ENCODE measurements at places on chromosomes 1 and 21.
A peak's percentile ranks its signal among the peaks of the same experiment; 100 is the strongest.

- DNase-seq, result no peak
These were observed 6.7 kb downstream of the ELF3 start for GRCh38 chr1:202016811-202017748.

DNA sequence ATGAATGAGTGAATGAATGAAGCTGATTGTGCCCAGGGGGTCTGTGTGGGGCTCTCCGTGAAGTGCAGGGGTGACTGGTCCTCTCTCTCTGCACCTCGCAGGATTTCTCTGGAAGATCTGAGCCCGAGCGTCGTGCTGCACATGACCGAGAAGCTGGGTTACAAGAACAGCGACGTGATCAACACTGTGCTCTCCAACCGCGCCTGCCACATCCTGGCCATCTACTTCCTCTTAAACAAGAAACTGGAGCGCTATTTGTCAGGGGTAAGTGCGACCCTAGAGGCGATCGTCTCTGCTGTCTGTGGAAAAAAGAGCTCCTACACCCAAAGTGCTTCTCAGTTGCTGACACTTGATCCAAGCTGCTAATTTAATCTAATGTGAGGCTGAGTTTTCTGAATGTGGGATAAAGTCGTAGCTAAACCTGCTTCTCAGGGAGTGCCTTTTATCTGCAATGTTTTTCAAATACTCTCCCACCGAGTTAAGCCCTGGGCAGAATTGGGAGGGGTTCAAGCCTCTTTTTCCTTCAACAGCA is 101.7 kb downstream of the HUNK start:
- DNase-seq, result no peak

- DNase-seq, result no peak
These were observed 105.9 kb downstream of the LAMC2 start for GRCh38 chr1:183291802-183292514.

DNA sequence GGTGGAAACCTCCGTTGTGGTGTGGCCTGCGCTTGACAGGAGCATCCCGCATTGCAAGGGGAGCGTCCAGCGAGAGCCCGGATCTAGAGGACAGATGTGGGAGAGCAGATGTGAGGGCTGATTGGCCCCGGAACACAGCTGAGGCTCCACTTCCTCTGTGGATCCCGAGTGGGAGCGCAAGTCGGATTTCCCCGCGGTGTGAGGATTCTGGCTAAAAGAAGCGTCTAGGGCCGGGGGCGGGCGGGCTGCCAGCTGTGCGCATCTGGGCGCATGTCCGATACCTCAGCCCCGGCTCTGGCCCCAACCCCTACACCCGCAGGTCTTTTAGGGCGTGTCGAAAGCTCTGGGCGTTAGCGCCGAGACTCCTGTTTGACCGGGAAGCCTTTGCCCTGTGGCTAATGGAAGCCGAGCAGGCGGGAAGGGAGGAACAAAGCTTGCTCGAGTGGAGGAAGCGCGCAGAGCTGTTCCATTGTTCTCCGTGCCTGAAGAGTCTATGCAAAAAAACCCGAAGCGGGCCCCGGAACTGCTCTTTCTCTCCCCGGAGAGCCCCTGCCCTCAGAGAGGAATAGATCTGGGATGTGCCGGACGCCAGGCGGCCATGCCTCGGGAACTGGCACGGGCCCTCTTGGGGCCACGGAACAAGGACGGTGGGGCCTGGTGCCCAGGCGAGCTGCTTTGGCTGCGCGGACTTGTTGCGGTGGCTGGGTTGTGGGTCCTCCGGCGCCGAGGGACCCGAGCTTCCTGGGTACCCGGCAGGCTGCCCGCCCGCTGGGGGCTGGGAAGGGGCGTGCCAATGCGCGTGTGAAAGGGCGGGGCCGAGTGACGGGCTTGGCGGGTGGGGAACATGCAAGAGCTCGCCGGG is 111.1 kb downstream of the NAV1 start:
- no peak for DNase-seq

DNA sequence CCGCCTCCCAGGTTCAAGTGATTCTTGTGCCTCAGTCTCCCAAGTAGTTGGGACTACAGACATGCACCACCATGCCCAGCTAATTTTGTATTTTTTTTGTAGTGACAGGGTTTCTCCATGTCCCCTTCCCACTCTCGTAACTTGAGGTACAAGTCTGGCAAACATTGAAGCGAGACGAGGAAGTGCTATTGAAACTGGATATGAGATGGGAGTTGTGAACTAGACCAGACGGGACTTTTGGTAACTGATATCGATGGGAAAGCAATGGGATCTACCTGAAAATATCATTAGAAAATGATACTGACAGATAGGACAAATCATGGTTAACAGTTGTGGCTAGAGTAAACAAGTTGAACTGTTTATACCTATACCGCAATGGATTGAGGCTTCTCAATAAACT is 95.2 kb upstream of the TRABD2B start:
- no peak for DNase-seq

- DNase-seq, result no peak
These were observed 25.6 kb downstream of the SAMSN1 start for GRCh38 chr21:14520535-14520934.

GRCh38 chr1:248417854-248418253 is 15.0 kb downstream of the OR2T1 start:
- no peak for DNase-seq

DNA sequence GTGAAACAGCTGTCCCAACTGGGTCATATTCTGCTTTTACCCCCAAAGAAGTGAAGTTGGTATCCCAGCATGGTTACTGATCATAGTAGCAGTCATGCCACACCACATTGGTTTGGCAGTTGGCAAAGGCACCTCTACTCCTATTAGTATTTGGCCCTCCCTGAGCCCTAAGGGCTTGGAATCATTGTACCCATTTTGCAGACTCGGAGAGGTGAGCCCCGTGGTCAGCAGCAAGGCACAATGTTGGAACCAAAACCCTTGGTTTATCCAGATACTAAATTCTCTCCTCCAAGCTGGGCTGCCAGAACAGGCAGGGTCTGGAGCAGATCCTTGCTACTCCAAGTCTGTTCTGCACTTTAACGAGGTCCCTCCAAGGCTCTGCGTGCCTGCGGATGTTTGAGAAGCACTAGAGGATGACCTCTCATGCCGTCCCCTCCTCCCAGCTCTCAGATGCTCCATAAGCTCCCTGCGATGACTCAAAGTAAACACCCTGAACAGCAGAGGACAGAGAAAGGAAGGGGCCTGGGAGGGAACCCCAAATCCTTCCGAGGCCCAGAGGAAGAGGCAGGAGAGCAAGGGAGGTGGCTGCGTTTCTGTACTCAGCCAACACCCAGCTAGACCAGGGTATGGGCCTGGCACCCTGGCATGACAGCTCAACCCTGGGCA is 89.3 kb downstream of the PAX7 start:
- no peak for DNase-seq

- no peak for DNase-seq
These were observed 5.1 kb downstream of the ZNF692 start for GRCh38 chr1:248853663-248854375.

GRCh38 chr1:39788426-39788757 is 273 bp downstream of the BMP8B start:
- no peak for DNase-seq

- no peak for DNase-seq
These were observed 34.9 kb upstream of the CACHD1 start for GRCh38 chr1:64435000-64435399.

DNA sequence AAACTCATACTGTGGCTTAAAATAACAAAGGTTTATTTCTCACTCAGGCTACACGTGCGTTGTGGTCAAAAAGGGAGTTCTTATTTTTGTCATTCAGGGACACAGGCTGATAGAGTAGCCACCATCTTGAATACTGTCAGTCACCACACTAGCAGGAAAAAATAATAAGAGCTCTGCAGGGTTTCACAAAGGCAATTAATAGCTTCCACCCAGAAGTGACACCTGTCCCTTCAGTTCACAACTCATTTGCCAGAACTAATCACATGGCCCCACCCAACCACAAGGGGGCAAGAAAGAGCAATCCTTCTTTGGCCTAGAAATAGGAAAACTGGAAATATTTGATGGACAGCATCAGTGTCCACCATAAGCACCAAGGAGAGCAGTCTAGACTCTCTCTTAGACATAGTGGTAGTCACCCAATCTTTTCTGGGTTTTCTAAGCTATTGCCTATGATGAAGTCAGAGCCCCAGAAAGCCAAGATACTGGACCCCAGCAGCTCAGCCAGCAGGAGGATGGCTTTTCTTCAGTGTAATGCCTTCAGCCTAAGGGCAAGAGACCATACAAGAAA is 8.2 kb downstream of the HAPLN2 start:
- peak; percentile 27 for DNase-seq

GRCh38 chr1:184828369-184828717 is 73.7 kb upstream of the EDEM3 start:
- DNase-seq, result no peak

DNA sequence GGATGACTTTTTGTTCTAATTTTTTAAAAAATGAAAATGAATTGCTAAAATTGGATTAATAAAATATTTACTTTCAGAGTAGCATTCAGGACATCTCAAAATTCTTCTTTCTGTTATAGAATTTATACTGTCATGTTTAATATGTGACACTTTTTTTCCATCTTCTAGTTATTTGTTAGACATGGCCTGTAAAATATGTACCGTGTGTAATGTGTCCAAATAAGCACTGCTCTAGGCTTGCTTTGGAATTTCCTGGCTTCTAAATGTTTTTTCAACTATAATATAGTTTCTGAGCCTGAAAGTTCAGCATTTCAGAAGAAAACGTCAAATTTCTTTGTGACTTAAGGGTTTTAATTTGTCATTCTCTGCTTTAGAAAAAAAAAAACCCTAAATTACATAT is 243.6 kb downstream of the DNM3 start:
- no peak for DNase-seq

DNA sequence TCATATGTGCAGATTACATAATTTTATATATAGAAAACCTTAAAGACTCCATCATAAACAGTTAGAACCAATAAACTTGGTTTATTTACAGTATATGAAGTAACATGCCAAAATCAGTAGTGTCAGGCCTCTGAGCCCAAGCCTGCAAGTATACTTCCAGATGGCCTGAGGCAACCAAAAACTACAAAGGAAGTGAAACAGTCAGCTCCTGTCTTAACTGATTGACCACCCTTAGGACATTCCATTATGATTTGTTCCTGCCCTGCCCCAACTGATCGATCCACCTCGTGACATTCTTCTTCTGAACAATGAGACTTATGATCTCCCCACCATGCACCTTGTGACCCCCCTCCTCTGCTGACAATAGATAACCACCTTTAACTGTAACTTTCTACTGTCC is 630.3 kb downstream of the AMY1C start:
- DNase-seq, result no peak

DNA sequence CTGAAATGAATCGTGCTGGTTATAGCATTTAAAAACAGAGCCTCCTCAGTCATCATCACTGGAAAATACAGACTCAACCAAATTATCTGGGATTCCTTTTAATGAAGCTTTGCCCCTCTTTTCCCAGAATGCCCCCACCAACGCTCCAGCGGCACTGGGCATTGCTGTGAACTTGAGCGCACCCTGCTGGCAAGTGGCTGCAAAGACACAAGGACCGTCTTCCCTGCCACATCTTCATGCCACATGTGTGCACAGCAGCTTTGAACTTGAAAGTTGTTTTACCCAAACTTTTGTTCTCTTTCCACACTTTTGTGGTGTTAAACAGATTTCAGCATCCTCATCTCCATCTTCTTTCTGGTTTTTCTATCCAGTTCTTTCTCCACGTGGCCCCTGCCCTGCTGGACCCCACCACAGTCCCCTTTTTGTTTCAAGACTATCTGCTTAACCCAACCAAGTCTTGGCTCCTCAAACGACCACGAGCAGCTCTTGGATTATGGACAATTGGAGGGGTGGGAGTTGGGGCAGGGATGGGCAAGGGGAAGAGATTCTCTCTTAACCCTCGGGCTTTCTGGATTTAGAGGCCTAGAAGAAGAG is 12.8 kb upstream of the LMX1A start:
- peak; percentile 32 for DNase-seq

GRCh38 chr1:221188458-221188857 is 309.2 kb downstream of the HLX start:
- no peak for DNase-seq

GRCh38 chr1:22737374-22738068 is 26.9 kb downstream of the EPHB2 start:
- no peak for DNase-seq

- DNase-seq, result no peak
These were observed 26.4 kb downstream of the LHX4 start for GRCh38 chr1:180256341-180257027.

- no peak for DNase-seq
These were observed 87.9 kb downstream of the AHCTF1 start for GRCh38 chr1:246843876-246844275.

DNA sequence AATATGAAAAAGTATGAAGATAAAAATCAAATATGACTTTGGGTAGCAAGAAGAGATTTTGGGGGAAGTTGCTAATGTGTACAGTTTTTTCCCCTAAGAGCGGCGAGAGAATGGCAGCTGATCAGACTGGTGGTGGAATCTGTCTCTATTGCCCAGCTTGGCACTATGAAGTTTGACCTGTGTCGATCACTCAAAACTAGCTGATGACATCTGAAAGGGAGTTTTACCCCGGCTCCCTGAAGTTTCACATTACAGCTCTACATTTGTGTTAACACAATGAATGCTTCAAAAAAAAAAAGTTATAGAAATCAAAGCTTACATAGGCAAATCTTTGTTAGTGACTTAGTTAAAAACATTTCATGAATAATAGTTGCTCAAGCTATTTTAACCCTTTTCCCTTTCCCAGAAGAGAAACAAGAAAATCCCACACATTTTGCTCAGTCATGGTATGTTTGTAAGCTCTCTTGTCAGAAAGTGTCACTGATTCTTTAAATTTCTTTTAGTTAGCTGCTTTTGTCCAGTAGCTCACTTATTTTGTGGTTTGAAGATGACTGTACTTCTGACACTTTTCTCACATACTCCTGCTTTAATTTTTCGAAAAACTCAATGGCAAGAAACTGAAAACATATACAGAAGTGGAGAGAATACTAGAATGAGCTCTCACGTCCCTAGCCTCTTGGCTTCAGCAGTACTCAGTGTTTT is 41.3 kb downstream of the DYRK1A start:
- no peak for DNase-seq

DNA sequence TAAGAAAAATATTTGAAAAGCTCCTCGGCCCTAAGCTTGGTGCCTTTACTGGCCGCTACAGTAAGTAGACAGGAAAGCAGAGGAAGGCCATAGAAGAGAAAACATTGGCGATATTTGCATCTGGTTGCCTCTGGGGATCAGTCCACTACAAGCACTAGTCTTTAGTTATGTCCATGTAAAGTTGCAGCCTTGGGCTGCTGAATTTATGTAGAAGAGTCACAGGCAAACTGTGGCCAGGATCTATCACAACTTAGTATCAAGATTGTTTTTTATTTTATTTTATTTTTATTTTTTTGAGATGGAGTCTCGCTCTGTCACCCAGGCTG is 228.7 kb upstream of the CAMK1G start:
- DNase-seq, result no peak

GRCh38 chr1:182957902-182958395 is 5.0 kb upstream of the SHCBP1L start:
- DNase-seq, result no peak

GRCh38 chr1:213714645-213715044 is 273.1 kb upstream of the PROX1 start:
- DNase-seq, result no peak

- no peak for DNase-seq
These were observed 3.2 kb downstream of the DIP2A start for GRCh38 chr21:46461909-46462308.

GRCh38 chr1:3638676-3639075 is 11.2 kb downstream of the WRAP73 start:
- no peak for DNase-seq
